ENCODE measurements at places on chromosomes 11 and 22. TPM values are rescaled to one million over a fixed set of nuclear protein-coding genes. Genes with fewer than 3 reads are reported as not detected.

TREH gene
- not detected for total RNA-seq

PGA5 gene
- total RNA-seq: not detected

PTPMT1 gene
- 47.9 TPM for total RNA-seq

TMA7B gene
- 1.1 TPM for total RNA-seq

NAGA gene
- 28.9 TPM for total RNA-seq

MUC5AC gene
- total RNA-seq: not detected

NLRP10 gene
- not detected for total RNA-seq

DMC1 gene
- total RNA-seq: 15.8 TPM

GPHA2 gene
- 0.46 TPM for total RNA-seq

DBX1 gene
- not detected for total RNA-seq

Measured in activated CD4-positive, alpha-beta memory T cell treated with anti-CD3 and anti-CD28 coated beads for 36 hours (primary cell).